Activated CD4-positive, alpha-beta T cell treated with anti-CD3 and anti-CD28 coated beads for 4 hours (primary cell): ENCODE measurements at places on chromosomes 1 and 21.

DNA sequence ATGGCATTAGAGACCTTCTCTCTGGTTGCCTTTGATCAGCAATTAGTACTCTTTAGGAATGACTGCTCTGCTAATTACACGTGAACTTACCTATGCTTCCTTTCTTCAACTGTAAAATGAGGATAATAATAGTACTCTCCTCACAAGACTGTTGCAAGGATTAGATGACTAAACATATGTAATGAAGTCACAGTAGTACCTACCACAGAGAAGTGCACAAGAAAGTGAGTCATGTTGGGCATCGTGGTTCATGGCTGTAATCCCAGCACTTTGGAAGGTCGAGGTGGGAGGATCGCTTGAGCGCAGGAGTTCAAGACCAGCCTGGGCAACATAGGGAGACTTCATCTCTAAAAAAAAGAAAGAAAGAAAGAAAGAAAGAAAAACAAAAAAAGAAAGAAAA is 68.1 kb upstream of the AK4 start:
- DNase-seq: no peak

DNA sequence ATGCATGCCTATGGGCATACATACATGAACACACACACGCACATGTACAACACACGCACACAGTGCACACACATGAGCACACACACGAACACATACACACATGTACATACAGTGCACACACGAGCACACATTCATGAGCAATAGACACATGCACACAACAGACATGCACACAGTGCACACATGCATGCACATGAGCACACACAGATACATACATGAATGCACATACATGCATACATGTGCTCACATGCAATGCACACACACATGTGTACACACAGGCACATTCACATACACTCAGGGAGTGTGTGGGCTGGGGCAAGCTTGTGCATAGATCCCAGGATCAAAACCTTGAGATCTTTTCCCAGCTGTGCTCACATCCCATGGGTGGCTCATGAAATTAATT is 18.9 kb downstream of the CRYAA start:
- no peak for DNase-seq

- DNase-seq: no peak
Observed at GRCh38 chr1:48887796-48888195, 111.1 kb upstream of the BEND5 start.

- no peak for DNase-seq
Observed at GRCh38 chr1:66137235-66137634, 344.5 kb downstream of the PDE4B start.

DNA sequence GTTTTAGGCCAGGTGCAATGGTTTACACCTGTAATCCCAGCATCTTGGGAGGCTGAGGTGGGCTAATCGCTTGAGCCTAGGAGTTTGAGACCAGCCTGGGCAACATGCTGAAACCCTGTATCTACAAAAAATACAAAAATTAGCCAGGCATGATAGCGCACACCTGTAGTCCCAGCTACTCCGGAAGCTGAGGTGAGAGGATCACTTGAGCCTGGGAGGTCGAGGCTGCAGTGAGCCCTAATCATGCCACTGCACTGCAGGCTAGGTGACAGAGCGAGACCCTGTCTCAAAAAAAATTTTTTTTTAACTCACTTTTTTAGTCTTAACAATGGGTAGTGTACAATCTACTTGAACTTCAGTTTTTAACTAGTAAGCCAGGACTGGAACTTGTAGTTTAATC is 137.5 kb downstream of the HS2ST1 start:
- DNase-seq: no peak

DNA sequence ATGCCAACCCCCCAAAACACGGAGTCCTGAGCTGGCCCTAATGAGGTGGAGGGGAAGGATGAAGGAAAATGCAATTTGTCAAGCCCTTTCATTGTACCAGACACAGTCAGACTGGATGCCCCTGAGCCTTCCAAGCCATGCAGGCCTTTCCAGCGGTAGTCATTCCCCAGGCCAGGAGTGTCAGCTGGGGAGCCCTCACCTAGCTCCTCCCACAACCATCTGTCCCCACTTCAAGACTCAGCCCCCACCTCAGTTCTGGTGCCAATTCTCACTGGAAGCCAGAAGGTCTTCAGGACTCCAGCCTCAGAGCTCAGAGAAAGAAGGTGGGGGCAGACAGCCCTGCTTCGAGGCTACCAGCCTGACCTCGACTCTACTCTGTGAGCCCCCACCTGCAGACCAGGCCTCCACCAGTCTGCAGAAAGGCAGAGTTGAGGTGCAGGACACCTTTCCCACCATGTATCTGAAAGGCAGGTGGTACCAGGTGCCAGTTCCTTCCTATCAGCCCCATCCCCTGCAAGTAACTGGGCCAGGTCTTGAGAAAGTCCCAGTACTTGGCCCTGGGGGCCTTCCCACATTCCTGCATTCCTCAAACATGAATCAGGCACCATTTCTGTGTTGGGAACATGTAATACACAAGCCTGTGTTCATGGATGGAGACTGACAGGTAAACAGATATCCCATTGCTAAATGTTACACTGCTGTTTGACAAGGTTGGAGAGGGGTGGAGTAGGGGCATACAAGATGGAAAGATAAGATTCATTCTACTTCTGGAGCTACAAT is 180.6 kb upstream of the EDN2 start:
- DNase-seq: no peak

- no peak for DNase-seq
Observed at GRCh38 chr1:109383087-109383779, 14.5 kb downstream of the SORT1 start.

- no peak for DNase-seq
Observed at GRCh38 chr1:36109041-36109679, 15.9 kb downstream of the COL8A2 start.

GRCh38 chr21:29719521-29719920 is 220.3 kb downstream of the GRIK1 start:
- no peak for DNase-seq

- DNase-seq: no peak
Observed at GRCh38 chr1:63318201-63318979, 4.0 kb upstream of the FOXD3 start.

DNA sequence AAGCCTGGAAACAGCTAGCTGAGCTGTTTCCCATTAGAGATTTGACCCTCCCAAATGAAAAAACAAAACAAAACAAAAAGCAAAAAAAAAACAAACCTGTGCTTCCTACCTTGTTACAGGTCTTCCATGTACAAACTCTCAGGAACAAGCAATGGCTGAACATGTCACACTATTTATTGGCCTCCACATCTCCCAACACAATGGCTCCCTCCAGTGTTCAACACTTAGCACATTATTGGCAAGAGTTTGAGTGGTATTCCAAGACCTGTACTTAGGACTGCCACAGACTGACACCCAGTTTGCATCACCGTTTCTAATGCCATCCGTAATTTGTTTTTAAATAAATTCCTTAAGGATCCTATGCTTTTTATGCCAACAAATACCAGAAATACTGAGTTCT is 195.0 kb upstream of the OLFM3 start:
- DNase-seq: no peak

DNA sequence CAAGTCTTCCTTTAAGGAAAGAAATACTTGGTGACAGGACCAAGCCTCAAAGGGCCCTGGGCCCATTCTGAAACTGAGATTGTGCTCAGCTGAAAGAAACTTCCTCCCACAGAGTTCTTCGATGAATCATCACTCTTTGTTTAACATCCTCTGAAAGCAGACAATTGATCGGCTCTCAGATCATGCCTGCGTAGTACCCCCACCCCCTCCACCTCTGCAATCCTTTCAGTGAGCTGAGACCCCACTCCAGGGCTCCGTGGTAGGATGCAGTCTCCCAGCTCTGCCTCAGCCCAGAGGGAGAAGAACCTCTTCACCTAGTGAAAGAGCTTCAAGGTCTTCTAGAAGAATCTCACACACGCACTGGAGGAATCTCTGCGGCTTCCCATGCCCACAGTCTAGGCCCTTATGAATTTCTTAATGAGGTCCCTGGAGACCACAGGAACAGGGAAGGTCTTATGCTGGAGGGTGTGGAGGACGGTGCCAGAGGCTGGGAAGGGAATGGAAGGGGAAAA is 104.9 kb upstream of the SOD1 start:
- peak; percentile 42 for DNase-seq

GRCh38 chr1:216332003-216332402 is 91.2 kb downstream of the USH2A start:
- no peak for DNase-seq

DNA sequence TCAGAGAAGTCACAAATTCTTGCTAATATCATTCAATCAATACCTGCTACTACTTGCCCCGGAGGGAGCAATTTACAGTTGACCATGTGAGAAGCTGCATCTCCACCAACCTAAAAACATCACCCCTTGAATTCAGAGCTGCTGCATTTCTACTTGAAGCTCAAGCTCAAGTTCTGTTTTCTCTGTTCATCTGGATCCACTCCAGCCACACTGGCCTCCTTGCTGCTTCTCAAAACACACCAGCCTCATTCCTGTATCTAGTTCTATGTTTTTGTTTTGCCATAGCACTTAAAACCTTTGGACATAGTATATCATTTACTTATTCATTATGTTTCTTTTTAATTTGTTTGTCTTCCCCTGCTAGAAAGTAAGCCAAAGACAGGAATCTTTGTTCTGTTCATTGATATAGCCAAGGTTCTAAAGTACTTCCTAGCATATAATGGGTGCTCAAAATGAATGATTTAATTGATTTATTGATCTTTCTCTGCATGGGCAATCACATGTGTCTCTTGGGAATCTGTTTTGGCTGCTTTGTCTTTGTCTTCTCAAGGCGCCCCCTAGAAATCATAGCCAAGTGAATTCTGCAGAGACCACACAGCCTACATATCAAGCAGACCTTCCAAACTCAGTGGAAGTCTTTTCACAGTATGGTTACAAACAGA is 23.6 kb downstream of the SYF2 start:
- no peak for DNase-seq
